GM23338 (cell line): ENCODE measurements at places on chromosomes 2 and 18.

DNA sequence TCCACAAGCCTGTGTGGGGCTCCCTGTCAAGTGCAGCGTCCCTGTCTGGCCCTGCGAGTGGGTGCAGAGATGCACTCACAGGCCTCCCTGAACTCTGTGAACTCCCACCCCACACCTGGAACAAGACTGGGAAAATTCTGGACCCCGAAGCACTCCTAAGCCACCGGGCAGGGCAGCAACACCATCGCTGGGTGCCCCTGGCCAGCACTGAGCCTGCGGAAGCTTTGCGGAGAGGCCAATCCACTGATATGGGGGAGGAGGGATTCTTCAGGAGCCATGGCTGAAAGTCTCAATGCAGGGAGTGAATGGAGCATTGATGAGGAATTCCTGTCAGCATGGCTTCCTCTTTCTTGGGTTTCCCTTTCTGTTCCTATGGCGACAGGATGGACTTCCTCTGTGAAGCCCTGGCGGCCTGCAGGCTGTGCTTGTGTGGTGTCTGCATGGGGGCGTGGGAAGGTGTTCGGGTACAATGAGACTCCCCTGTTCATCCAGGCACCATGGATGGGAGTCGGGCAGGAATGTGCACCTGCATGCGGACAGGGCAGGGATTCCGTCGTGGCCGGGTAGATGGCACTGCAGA lies 15.1 kb downstream of the TRIB2 start:
- peak; percentile 39 for DNase-seq

GRCh38 chr18:32771169-32771751 lies 1.6 kb downstream of the KLHL14 start:
- peak; percentile 63 for DNase-seq

- no peak for DNase-seq
These were observed 124.5 kb downstream of the VAPA start for GRCh38 chr18:10038268-10038667.

GRCh38 chr2:27798486-27798885 lies 27.0 kb downstream of the MRPL33 start:
- no peak for DNase-seq

DNA sequence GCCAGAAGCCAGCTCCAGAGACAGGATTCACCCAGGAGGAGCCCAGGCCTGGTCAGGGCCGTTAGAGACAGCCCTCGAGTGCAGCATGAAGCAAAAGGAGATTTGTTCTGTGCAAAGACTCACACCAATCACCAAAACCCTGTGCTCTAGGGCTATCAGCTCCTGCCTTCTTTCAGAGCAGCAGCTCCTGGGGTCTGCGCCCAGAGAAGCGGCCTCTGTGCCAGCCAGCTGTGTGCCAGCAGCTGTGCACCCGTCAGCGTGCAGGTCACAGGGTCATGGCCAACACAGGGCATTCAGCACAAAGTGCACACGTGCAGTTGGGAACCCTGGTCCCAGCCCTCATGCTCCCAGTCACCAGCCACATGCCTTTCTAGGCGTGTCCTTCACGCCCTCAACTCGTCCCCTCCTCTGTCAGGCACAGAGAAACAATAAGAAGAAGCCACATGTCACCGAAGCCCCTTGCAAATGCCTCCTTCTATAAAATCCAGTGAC lies 49.3 kb downstream of the ZNF516 start:
- DNase-seq: no peak

DNA sequence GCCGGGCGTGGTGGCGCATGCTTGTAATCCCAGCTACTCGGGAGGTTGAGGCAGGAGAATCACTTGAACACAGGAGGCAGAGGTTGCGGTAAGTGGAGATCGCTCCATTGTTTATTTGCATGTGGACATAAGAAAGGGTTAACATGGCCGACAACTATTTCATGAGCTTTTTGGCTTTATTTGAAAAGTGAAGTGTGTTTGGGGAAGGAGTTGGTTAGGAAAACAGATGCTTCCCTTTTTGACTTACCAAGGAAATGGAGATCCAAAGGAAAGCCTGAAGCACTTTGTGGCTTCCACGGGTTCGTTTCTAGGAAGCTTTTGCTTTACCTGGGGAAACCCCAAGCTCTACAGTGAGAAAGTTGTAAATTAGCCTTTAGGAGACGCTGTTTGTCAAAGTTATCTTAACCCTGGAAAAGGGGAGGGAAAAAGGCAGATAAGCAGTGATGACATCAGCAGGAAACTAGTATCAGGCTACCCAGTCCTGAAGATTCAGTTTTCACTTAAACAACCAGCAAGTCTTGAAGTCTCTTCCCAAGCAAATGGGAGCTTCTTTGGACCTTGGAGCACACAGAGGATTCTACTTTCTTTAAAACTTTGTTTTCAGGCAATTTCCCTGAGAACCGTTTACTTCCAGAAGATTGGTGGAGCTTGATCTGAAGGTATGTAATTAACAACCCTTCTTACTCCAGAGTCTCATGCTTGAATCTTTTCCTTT lies at the start of gene CASP10:
Gene CASP10, plus strand, starts transcription at position 492 of the 715 bp plus-strand sequence. CDS start 2,637 bp downstream, outside the sequence.
- DNase-seq: peak; percentile 87

- no peak for DNase-seq
These were observed 35.2 kb downstream of the KIF1A start for GRCh38 chr2:240784629-240785423.

GRCh38 chr2:241354668-241355658 lies 1.1 kb upstream of the FARP2 start:
- DNase-seq: peak; percentile 88

DNA sequence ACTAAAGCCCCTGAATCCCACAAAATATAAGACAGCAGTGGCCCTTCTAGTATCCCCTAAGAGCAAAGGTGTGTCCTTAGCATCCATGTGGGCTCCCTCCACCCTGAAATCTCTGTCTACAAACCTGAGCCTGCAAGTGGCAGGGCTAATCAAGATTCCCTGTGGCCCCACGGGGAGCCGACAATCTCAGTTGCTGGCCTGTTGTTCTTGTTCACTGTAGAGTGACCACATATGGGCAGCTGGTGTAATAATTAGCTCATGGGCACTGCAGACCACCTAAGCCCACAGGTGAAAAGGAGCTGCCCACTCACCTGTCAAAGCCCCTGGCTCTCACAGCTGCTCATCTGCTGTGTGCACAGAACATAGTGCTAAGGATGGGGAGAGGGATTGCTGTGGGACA lies 102.3 kb downstream of the MRO start:
- no peak for DNase-seq

DNA sequence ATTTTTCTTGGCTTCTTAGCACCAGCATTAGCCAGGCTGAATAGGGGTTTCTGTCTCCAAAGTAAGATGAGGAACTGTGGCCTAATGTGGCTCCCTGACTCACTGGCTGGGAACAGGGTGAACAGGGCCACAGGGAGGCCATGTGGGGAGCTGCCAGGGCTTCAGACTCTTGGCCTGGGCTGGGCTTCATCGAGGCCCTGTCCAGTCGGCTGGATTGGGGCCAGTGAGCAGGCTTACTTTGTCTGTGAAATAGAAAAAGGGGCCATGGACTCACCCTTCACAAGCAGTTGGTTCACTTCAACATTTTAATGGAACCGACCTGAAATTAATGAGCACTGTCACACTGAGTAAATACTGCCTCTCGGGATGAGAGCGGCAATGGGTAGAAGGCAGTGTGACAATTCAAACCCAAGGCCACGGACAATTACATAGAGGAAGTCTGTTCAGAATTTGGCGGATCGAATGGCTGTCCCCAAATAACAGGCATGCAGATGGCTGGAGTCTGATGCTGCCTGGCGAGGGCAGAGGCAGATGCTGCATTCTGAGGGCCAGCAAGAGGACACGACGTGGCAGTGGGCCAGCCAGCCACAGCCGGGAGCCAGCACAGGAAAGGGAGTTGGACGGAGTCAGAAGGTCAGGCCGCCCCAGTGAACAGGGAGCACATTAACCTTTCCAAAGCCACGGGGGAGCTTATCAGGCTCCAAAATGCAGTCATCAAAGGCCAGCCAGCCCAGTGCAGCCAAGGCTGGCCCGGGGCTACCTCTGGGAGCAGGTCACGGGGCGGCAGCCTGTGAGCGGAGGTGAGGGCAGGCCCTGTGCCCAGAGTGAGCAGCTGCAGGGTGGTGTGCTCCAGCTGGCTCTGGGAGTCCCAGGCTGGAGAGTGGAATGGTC lies 146.6 kb upstream of the REV1 start:
- no peak for DNase-seq

DNA sequence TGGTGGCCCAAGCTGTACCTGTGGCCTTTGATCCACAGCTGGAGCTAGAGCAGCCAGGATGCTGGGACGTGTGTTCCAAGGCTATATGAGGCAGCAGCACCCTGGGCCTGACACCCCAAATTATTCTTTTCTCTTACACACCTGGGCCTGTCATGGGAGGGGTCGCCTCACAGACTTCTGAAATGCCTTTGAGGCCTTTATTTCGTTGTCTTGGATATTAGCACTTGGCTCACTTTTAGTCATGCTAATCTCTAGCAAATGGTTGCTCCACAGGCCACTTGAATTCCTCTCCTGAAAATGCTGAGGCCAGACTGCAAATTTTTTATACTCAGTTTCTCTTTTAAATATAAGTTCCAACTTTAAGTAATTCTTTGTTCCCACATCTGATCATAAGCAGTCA lies 22.0 kb upstream of the IL1R2 start:
- peak; percentile 72 for DNase-seq

DNA sequence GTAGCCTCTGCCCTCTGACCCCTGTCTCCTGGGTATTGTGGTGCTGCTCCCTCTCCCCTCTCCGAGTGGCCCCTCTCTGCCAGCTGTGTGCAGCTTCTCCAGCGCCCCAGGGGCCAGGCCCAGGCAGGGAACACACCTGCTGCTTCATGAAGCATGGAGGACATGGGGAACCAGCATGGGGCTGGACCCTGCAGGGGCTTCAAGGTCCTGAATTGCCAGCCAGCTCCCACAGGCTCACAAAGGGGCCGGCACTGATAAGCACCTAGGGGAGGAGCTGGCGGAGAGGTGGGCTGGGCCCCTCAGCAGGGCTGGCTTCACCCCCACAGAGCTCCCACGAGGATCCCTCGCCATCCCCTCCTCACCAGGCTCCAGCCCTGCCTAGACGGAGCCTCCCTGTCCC lies 77.4 kb upstream of the GPC1 start:
- DNase-seq: no peak

DNA sequence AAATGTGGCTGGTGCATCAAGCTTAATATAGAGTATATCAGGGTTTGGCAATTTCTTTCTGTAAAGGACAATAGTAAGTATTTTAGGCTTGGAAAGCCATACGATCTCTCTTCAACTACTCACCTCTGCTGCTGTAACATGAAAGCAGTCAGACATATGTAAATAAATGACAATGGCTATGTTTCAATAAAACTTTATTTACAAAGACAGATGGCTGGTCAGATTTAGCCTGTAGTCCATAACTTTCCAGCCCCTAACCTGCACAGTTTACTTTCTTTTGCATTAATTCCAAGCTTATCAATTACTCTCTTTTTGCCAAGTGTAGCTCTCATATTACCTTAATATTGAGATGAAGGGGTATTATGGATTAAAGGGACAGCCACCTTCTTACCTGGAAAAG lies 83.1 kb downstream of the LRATD1 start:
- no peak for DNase-seq

- no peak for DNase-seq
These were observed 340.7 kb downstream of the MBD2 start for GRCh38 chr18:53883771-53884170.

DNA sequence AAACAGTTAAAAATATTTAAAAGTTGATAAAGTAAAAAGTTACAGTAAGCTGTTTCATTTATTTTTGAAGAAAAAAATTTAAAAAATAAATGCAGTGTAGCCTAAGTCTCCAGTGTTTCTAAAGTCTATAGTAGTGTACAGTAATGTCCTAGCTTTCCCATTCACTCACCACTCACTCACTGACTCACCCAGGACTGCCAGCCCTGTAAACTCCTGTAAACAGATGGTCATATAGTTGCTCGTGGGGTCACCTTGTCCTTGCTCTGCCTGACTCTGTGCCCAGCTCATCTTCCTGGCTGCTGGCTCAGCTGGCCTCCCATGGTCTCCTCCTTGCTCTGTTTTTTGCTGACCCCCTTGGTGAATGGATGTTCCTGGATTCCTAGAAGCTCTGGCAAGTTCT lies 180.3 kb downstream of the VAPA start:
- no peak for DNase-seq

- DNase-seq: no peak
These were observed 35.4 kb downstream of the EMILIN2 start for GRCh38 chr18:2882201-2882600.

- no peak for DNase-seq
These were observed 448.3 kb upstream of the POU3F3 start for GRCh38 chr2:104405623-104406022.

DNA sequence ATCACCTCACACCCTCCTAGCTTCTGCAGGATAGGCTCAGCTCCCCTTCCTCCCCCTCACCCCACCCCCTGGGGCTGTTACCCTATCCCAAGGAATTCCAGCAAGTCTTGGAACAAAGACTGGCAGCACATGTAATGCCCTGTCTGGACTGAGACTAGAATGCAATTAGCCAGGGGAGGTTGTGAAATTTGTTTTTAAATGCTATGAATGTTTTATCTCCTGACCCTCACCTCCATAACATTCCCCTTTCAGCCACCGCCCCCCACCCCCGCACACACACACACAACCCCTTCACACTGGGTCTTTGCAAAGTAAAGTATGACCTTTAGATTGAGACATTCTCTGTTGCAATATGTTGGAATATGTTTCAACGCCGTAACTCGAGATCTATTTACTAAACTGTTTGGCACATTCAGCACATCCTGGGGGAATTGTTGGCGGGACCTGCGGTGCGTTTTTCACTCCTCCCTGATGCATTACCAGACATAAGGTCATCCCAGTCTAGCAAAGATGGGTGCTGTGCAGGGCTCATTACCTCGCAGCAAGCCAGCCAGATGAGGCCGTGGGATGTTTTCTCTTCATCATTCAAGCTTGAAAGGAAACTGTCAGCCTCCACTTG lies 290.7 kb upstream of the SLC14A2 start:
- DNase-seq: peak; percentile 38

DNA sequence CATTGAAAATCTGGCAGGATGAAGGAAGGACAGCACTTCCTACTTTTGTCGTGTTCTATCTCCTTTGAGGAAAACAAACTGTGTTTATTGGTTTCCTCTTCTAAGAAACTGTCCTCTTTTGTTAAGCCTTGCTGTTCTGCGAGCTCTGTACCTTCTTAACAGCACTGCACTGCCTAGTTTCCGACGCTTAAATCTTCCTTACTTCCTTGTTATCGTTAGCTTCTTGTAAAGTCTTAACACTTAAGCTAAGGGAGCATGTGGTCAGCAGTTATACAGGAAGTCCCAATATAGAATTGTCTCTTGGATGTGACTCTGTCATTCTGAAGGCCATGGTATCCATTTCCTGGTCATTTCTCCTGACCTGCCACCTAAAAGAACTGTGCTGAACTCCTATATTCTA lies 552.8 kb upstream of the NRP2 start:
- DNase-seq: no peak

DNA sequence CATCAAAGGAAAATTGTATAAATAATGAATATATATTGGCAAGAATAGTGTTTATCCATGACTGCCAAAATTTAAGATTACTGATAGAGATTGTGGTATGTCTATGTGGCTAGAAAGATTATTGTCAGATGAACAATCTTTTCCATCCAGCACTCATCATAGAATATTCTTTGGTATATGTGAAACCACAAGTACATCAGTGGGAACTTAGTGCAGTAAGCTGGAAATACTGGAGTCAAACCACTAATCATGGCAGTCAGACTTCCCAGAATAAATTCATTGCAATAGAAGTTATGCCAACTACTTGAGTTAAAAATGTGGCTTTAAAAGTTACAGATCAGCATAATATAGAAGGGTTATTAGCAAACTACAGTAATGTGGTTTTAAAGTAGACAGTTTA lies 310.3 kb downstream of the GULP1 start:
- no peak for DNase-seq
